ENCODE measurements at places on chromosomes 3 and 15. TPM values are rescaled to one million over a fixed set of nuclear protein-coding genes. Genes with fewer than 3 reads are reported as not detected.

Gene VGLL3
- total RNA-seq: 41.0 TPM

DNA sequence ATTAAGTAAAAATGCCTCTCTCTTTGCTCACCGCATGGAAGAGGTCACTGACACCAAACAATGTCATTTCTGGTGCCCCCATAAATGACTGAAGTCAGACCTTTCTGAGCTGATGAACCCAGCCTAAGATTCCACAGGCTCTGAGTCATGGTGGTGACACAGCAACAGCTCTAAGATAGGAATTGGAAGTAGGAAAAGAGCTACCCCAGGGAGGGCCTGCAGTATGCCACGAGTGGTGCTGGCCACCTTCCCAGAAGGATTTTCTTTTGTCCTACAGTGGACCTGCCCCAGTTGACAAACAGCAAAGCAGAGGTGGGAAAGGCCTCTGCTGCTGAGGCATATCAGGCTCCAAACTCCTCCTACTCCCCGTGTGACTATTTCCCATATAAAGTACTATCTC lies 208.1 kb downstream of the MINAR1 start:
- DNase-seq: peak; percentile 91

GRCh38 chr15:67148196-67148701 lies 82.8 kb downstream of the SMAD3 start:
- DNase-seq: peak; percentile 99

GRCh38 chr15:100191161-100191560 lies 150.6 kb downstream of the ADAMTS17 start:
- no peak for DNase-seq

DNA sequence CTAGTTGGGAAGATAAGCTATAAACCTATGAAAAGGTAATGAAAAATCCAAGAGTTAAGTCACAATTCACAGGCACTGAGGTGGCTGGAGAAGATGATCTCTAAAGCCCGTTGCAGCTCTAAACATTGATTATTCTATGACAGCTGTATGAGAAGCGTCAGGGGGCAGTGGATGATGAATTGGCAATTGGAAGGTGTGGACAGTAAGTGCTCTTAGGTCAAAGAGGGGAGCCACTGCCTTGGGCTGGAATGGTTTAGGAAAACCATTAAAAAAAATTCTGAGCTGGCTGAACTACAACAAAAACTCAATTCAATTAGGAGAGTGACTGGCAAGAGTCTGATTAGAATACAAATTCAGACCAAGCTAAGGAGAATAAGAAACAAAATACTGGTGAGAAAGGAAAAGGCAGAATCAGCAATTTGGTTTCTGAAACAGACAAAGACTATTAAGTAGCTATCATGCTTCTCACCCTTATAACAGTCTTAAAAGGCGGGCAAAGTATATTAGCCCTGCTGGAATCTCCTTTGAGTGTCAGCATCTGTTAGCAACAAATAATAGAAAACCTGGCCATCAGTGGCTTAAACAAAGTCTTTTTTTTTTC lies 8.8 kb upstream of the NMD3 start:
- no peak for DNase-seq

DNA sequence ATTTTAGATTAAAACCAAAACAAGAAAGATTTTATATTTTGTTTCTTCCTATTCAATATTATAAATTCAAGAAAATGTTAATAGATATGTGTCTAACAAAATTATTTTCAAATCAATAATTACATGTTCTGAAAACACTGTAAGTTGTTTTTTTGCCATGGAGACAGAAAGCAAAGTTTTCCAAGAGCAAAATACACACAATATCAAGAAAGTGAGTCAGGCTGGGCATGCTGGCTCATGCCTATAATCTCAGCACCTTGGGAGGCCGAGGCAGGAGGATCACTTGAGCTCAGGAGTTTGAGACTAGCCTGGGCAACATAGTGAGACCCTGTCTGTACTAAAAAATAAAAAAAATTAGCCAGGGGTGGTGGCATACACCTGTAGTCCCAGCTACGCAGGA lies 71.7 kb downstream of the TTC23 start:
- DNase-seq: peak; percentile 14

DNA sequence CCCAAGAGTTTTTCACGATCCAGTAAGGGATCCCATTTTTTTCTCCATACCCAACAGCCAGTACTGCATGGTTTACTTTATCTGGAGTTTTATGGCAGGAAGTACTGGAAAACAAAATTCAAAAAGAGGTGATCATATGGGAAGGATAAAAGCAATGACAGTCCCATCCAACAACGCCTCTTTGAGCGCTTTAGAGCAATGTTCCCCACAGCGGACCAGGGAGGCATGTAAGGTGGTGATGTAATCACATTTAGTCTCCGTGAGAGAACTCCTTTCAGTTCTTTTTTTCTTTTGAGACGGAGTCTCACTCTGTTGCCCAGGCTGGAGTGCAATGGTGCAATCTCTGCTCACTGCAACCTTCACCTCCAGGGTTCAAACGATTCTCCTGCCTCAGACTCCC lies 21.8 kb downstream of the CTSH start:
- DNase-seq: no peak

DNA sequence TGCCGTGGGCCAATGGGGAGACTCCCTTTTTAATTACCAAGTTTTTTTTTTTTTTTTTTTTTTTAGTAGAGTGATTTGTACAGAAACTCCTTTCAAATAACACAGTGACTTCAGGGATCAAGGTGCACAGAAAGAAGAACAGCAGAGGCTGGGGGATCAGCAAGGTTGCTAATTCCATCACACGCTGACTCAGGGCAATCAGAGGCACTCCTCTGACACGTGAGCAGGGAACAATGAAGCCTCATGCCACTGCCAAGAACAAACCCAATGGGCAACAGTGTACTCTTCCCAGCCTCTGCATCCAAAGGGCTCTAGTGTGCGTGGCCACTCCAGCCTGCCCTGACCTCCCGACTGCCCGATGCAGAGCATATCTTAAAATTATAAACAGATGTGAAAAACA lies 186.7 kb upstream of the WNT5A start:
- no peak for DNase-seq

DNA sequence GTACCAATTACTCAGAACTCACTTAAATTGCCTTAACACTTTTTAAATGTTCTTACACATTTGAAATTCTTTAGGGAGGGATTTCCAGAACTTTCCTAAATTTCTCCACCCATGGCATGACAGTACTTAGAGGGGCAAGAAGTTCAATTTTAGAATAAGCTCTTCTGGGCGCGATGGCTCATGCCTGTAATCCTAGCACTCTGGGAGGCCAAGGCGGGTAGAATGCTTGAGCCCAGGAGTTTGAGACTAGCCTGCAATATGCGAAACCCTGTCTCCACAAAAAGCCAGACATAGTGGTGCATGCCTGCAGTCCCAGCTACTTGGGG lies 10.6 kb downstream of the FAM131A start:
- no peak for DNase-seq

All from LHCN-M2 (cell line).